Placental pericyte (primary cell): ENCODE measurements at places on chromosomes 5 and 9. TPM values are rescaled to one million over a fixed set of nuclear protein-coding genes. Genes with fewer than 3 reads are reported as not detected.

The RNF183 gene
- not detected in 2 replicates for total RNA-seq

The CRB2 gene
- under 0.01 and 9.0 TPM in 2 replicates for total RNA-seq

The LPAR1 gene
- total RNA-seq, result 102 and 145 TPM in 2 replicates

The CENPH gene
- total RNA-seq, result 3.3 and 13.0 TPM in 2 replicates

The TXNDC8 gene
- total RNA-seq, result not detected in 2 replicates

The ADCY2 gene
- not detected in 2 replicates for total RNA-seq

The PALM2AKAP2 gene
- 25.8 and 66.4 TPM in 2 replicates for total RNA-seq

The BTNL8 gene
- total RNA-seq, result not detected in 2 replicates

The LCN2 gene
- total RNA-seq, result not detected in 2 replicates

The PPP3R2 gene
- not detected in 2 replicates for total RNA-seq

The FTMT gene
- total RNA-seq, result not detected in 2 replicates

The SPINK13 gene
- not detected in 2 replicates for total RNA-seq

The RNF224 gene
- total RNA-seq, result not detected in 2 replicates

The ADAMTS19 gene
- total RNA-seq, result 1.6 and 32.2 TPM in 2 replicates

The SLCO6A1 gene
- total RNA-seq, result under 0.01 and 0.14 TPM in 2 replicates

The LCN15 gene
- total RNA-seq, result not detected in 2 replicates

The ZNF454 gene
- total RNA-seq, result 0.86 and 2.0 TPM in 2 replicates

The IFNA21 gene
- total RNA-seq, result not detected in 2 replicates

The SPINK4 gene
- 1.3 and 1.8 TPM in 2 replicates for total RNA-seq

The DNAI1 gene
- total RNA-seq, result not detected in 2 replicates

The TPPP gene
- under 0.01 and 0.14 TPM in 2 replicates for total RNA-seq

The AUH gene
- 12.7 and 21.2 TPM in 2 replicates for total RNA-seq

The ESM1 gene
- 0.22 and 11.6 TPM in 2 replicates for total RNA-seq

The NR2F1 gene
- total RNA-seq, result 87.2 and 93.7 TPM in 2 replicates

The SNCAIP gene
- 7.0 and 7.7 TPM in 2 replicates for total RNA-seq
